Stimulated activated naive CD4-positive, alpha-beta T cell treated with Interleukin-2 at 50 U/mL for 16 hours (primary cell): ENCODE measurements at places on chromosomes 16 and 17.
A peak's percentile ranks its signal among the peaks of the same experiment; 100 is the strongest.

GRCh38 chr17:80585890-80586845 is 41.5 kb downstream of the RPTOR start:
- no peak for DNase-seq

- DNase-seq, result no peak
Measured at GRCh38 chr16:69448470-69449193, 24.2 kb downstream of the CYB5B start.

DNA sequence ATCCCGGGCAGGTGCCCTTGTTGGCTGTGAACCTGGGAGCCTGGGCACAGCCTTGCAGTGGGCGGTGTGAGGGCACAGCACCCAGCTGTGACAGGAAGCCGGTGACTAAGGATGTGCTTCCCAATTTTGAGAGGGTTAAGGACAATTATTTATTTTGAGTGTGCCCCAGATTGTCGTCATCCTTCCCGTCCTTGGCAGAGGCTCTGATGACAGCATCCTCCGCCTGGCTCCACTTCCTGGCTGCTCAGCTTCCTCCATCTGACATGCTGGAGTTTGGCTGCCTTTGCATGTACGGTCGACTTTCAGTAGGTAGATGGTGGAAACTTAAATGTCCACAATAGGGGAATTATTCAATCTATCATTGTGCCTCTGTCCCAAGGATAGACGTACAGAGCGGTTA is 282.4 kb upstream of the EEF2KMT start:
- DNase-seq, result no peak

- no peak for DNase-seq
Measured at GRCh38 chr17:18122990-18123753, 14.6 kb downstream of the MYO15A start.

DNA sequence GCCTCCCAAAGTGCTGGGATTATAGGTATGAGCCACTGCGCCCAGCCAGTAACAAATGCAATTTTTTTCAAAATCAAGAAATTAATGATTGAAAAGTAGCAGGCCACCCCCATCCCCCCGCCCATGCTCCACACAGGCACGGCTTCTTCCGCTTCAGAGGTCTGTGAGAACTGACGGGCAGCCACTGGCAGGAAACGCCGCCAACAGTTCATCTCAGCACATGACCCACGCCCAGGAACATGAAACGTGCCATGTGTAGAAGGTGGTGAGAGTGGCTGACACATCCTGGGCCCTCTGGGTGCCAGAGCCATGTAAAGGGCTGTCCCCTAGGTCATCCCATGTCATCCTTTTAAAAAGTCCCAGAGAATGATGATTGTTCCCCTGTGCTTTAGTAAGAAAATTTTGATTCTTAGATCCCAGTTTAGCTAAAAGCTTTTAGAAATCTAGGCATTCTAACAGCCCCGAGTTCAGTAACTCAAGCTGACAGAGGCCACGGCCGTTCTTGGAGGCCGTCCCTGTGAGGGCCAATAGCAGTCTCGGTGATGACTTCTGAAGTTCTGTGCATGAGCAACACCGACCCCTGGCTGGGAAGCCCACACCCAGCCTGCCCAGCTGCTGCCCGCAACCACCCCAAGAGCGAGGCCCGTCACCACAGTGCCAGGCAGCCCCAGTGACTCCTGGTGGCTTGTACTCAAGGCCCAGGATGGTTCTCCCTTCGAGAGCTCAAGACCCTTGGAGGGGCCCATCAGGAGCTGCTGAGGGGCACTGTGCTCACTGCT is 52.1 kb downstream of the KLHDC4 start:
- DNase-seq, result peak; percentile 32

DNA sequence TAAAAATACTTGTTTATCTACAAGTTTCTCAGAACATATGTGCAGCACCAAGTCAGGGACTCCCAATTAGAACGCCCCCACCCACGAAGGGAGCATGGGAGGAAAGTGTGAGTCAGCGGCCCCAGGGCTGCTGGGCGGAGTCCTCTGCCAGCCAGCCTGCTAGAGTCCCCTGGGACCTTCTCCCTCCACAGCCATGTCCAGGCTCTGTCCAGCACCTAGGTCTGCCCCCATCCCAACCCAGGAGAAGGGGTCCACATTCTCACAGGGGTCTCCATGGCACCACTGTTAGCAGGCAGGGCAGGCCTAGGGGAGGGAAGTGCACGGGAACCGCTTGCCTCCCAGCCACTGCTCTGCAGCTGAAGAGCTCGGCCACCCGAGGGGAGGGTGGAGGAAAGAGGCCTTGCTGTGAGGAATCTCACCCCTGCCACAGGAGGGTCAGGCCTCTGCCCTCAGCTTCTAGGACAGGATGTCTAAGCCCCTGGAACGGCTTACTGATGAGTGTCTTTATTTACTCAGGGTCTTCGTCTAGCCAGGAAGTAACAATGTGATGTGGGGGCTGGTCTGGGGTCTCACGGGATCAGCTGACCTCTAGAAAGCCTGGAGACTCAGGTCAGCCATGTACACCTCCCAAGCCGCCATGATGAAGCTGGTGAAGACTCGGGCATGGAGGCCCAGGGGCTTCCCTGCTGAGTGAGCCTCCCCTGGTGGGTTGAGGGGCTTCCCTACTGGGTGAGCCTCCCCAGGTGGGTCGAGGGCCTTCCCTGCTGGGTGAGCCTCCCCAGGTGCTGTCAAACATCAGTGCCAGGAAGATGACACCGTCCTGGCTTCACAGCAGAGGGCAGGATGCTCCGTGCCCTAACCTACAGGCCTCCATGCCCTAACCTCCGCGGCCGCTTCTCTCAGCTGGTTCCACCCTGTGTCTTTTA is 190.3 kb downstream of the RBFOX3 start:
- peak; percentile 36 for DNase-seq

- DNase-seq, result no peak
Measured at GRCh38 chr17:77592106-77592865, 366.2 kb upstream of the TNRC6C start.

GRCh38 chr17:37280841-37281240 is 94.9 kb upstream of the C17orf78 start:
- DNase-seq, result no peak

- no peak for DNase-seq
Measured at GRCh38 chr16:87241137-87241771, 75.9 kb downstream of the C16orf95 start.

GRCh38 chr16:2527071-2527783 is 4.0 kb downstream of the CEMP1 start:
- no peak for DNase-seq

DNA sequence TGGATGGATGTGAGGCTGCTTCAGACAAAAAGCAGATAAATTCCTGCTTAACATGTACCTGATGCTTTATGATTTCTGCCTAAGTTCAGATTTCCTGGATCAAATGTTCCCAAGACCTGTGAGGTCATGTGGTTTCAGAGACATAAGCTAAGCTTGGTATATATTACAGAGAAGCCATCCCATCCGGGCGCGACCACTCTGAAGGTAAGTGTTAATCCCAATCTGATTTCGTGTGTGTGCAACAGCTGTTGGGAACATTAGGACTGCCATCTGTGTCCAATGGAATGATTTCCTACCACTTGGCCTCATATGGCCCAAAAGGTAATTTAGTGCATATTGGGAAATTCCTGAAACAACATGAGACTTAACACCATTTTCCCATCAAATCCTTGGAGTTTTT is 199.1 kb downstream of the HS3ST3B1 start:
- DNase-seq, result no peak

- DNase-seq, result no peak
Measured at GRCh38 chr16:69410219-69410990, 14.0 kb upstream of the CYB5B start.

GRCh38 chr17:42342242-42343008 is 45.8 kb downstream of the STAT3 start:
- DNase-seq, result peak; percentile 49

DNA sequence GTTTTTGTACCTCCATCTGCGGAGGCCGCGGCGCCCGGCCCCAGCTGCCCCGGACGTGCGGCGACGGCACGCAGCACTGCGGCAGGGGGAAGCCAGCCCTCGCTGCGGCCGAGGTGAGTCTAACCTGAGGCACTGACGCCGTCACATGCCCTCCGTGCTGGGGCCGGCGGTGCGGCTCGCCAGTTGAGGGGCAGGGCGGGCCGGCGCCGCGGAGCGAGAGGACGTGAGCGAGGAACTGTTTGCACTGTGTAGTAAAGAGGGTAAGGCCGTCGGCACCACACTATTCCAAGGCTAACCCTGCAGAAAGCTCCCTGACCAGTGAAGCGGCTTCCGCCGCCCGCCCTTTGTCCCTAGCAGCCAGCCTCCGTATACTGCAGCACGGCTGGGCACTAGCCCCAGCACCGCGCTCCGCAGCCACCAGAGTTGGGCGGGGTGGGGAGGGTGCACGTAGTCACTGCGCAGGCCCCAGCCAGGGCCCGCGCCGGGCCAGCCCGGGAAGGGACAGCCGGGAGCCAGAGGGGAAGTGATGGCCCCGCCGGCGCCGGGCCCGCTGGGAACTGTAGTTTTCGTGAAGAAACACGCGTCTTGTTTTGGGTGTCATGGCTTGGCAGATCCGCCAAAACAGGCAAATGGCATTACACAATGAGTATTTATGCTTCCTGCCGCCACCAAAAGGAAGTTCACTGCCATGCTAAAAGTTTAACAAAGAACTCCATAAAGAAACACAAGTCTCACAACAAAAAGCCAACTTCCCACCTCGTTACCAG is 580 bp upstream of the KANSL1 start:
- DNase-seq, result peak; percentile 92

DNA sequence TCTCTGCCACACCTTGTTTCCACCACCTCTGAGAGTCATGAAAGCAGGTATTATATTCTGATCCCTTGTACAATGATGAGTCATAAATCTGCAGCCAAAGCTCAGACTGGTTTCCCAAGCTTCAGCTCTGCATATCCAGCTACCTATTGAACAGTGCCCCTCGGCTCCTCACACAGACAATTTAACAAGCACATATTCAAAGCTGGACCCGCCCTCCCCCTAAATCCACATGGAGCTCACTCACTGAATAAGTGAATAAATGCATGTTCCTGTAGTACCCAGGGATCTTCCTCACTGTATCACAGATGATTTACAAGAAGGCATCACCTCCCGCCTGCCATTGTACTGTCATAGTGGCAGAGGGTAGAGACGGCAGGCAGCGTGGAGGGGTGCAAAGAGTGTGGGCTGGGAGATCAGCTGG is 516.4 kb downstream of the GRIN2A start:
- DNase-seq, result no peak
